ENCODE measurements at places on chromosomes 2 and 18. TPM values are rescaled to one million over a fixed set of nuclear protein-coding genes. Genes with fewer than 3 reads are reported as not detected.
A peak's percentile ranks its signal among the peaks of the same experiment; 100 is the strongest.

DNA sequence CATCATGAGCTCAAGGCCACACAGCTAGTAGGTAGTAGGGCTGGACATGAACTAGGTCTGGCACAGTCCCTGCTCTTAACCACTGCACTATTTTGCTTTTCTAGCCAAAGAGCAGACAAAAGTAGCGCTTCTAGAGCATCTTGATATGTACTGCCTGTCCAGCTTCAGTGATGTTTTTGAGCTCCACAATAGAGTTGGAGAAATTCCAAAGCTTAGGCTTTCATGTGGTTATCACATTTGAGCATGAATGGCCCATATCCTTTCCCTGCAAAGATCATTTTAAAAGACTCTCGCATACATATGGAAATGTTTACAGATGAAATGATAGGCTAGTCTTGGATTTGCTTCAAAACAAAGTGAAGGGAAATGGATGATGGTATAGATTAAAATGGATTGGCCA, 128.7 kb downstream of the MAP3K20 start:
- no peak for DNase-seq

GRCh38 chr2:20157193-20157891, 67.6 kb downstream of the SDC1 start:
- DNase-seq = no peak

GRCh38 chr18:12772111-12772510, 69.3 kb downstream of the PSMG2 start:
- DNase-seq = no peak

DNA sequence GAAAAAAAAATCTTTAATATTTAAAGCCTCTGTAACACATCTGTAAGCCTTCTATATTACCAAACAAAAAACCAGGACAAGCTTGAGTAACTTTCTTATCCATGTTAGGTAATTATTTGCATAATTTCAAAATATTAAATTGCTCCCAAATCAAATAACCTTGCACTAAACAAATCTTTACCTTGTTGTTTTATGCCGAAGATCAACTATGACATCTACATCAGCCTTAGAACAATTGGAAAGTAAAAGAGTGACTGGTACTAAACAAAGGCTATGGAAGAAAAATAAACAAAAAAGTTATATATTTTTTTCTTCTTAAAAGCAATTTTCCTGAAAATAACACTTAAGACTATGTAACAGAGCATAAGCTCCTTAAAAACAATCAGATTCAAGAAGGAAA, 71.2 kb upstream of the SLC25A52 start:
- DNase-seq = no peak

- DNase-seq = peak; percentile 56
These were observed 155.5 kb downstream of the CD8B2 start for GRCh38 chr2:106642679-106643078.

DNA sequence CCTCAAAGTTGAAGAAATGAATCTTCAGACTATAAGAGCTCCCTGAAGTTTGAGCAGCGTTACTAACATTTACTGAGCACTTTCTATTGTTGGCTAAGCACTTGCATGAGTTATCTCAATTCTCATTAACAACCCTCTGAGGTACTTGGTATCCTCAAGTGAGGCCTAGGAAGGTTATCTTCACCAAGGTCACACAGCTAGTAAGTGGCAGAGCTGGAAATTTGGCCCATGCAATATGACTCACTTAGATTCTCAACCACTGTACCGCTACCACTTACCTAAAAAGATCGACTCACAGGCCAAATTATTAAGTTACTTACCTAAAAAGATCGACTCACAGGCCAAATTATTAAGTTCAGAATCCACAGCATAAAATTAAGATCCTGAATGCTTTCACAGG, 8.7 kb upstream of the METAP1D start:
- no peak for DNase-seq

DNA sequence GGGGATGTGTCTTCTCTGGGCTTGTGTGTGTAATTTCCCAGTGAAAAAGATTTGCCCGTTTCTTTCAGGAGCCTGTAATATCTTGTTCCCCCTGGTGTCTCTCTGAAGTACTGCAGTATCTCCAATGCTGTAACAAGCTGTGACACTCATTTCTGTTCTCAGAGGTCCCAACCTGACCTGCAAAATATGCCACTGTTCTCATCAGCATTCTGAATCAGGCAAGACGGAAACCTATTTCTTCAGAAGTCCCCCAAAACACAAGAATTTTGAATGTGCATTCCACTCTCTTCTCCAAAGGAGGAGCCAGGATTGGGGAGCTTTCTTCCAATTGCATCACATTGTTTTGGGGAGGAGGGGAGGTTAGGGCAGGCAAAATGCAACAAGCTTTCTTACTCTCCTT, 77.0 kb upstream of the CNGA3 start:
- peak; percentile 44 for DNase-seq

DNA sequence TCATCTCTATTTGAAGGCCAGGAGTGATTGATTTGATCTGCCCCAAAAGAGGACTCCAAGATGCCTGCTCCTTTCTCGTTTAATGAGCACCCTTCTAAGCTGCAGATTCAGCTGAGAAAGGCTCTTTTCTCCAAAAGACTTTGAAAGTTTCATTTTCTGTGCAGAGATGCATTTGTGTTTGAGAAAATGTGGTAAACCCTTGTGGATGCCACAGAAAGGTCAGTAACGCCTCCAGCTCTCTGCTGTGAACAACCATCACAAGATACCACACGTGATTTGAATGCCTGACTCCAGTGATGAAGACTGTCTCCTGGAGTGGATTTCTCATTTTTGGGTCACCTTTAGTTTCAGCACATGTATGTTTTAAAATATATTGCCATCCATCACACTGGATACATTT, 35.0 kb upstream of the CCDC85A start:
- DNase-seq = no peak

DNA sequence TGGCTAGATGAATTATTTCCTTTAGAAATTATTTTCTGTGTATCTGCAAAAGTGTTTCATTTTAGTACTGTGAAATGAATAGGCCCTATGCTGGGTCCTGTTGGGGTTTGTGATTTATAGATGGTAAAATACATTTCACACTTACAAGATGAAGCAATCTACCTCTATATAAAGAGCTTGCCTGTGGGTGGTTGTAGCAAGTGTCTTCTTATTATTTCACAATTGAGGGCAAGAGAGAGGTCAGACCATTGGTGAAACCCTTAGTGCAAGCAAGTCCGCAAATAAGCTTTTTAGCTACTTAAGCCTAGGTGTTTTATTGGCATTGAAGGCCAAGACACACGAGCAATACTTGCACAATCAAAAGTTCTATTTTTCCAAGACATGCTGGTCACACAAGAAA, 153.1 kb downstream of the FMNL2 start:
- DNase-seq = no peak

GRCh38 chr2:179177694-179178093, 86.9 kb downstream of the SESTD1 start:
- no peak for DNase-seq

GRCh38 chr2:143150287-143150686, 21.1 kb downstream of the ARHGAP15 start:
- no peak for DNase-seq

DNA sequence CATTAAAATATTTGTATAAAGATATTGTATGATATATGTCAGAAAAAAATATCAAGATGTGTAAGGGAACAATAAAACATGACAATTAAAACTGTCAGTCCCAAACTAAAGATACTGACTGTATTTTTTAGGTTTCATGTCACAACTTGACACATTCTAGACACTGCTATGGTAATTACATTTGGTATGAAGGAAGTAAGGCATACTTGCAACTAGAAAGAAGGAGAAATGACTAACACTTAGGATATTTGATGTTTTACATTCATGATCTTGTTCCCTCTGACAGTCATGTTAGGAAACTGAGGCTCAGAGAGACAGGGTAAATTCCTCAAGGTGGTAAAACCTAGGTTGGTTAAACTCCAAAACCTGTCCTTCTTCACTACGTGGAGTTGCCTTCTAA, 68.3 kb downstream of the TMEFF2 start:
- no peak for DNase-seq

Gene CCDC102B
- 0.58 TPM for polyA plus RNA-seq

Gene TRIM54
- 0.13 TPM for polyA plus RNA-seq

Gene KLHL41
- 0.05 TPM for polyA plus RNA-seq

Gene CXXC1
- polyA plus RNA-seq = 54.3 TPM

Gene CENPA
- polyA plus RNA-seq = 43.7 TPM

Gene GCFC2
- 15.1 TPM for polyA plus RNA-seq

All from A549 (cell line).